Naive thymus-derived CD8-positive, alpha-beta T cell (primary cell): ENCODE measurements at places on chromosomes 2 and 18.
A peak's percentile ranks its signal among the peaks of the same experiment; 100 is the strongest.

- DNase-seq, result no peak
These were observed 53.7 kb downstream of the SGPP2 start for GRCh38 chr2:222477962-222478608.

DNA sequence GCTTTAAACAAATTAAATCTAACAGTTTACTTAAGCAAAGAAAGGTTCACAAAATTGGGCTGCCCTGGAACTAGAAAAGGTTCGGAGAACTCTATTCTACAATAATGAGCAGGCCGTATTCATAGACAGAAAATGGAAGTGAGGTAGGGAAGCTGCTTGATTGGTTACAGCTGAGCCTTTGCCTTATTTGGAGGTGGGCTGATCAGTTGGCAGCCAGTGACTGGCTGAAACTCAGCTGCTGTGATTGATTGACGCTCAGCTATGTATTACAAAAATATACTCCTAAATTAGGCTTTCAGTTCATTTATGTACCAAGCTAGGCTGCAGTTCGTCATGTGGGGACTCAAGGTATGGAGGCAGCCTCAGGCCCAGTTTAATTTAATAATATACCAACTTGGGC is 42.3 kb upstream of the TTR start:
- DNase-seq, result no peak

- DNase-seq, result no peak
These were observed 462.7 kb downstream of the TGIF1 start for GRCh38 chr18:3912705-3913104.

DNA sequence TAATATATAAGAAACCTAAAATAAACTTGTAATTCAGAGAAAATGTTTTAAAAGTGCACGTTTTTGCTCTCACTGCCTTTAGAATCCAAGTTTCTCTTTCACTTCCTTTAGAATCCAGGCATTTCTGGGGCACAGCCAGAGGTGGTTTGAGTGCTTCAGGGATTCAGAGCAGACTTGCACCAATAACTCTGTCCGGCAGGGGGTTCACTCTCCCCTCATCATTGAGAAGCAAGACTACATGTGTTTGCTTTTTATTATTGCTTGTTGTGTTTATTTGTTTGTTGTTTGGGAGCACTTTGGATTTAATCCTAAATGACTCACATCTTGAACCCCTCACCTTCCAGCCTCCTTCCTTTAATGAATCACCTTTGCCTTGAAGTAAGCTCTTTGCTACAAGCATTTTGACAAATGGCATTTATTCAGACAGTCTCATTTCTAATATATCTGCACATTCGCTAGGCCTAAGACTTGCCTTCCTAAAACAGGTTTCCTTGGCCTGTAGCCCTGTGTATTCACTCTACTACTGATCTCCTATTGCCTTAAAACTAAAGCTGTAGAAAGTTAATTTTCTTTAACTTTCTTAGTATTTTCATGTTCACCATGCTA is 233.5 kb upstream of the ATP5MC3 start:
- no peak for DNase-seq

DNA sequence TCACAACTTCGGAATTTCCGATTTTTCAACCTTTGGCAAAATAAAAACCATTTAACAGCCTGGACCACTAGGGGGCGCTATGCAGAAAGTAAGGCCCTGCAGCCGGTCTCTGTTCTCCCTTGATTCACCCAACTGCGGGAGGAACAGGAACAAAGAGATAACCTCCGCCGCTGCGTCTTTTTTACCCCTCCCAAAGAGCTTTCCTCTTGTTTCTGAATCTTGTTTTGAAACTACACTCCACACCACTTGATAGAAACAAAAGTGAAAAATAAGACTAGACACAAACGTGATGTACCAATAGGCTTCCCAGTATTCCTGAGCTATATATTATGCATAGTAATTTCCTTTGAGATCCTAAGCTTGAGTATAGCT is 231.2 kb downstream of the MYO3B start:
- peak; percentile 69 for DNase-seq

DNA sequence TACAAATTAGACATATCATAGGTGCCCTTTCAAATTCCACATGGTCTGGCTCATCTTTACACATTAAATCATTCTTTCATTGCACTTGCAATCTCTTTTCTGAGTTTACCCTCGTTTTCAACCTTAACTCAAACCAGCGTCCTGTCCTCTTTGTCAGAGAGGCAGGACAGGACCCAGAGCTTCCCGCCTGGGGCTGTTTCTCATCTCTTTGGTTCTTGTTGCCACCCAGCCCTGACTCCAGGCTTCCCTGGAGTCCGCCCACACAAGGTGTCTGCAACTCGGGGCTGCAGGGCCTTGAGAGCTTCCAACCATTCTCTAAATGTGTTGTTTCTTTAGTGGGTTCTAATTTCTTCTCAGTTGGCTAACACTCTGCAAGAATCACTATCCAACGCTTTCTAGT is 24.4 kb downstream of the RBMS1 start:
- no peak for DNase-seq

GRCh38 chr18:48545757-48546321 is 7.0 kb downstream of the CTIF start:
- DNase-seq, result no peak

- no peak for DNase-seq
These were observed 288.5 kb downstream of the PDE11A start for GRCh38 chr2:177783835-177784744.

GRCh38 chr18:67730886-67731285 is 214.4 kb upstream of the DSEL start:
- no peak for DNase-seq

DNA sequence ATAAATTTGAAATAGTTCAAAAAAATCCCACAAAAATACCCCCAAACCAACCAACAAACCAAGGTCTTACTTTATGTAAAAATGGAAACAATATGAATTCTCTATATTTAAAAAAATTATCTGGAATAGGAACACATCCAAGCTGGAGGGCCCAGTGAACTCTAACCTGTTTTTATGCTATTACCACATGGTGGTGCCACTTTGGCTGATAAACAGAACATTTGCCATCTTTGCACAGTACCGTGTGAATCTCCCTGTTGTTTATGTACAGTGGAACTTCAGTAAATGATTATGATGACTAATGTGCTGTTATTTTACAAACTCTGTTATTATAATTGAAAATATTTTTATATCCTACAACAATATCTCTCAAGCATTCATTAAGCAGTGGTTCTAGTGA is 145.3 kb upstream of the SMAD7 start:
- DNase-seq, result no peak

DNA sequence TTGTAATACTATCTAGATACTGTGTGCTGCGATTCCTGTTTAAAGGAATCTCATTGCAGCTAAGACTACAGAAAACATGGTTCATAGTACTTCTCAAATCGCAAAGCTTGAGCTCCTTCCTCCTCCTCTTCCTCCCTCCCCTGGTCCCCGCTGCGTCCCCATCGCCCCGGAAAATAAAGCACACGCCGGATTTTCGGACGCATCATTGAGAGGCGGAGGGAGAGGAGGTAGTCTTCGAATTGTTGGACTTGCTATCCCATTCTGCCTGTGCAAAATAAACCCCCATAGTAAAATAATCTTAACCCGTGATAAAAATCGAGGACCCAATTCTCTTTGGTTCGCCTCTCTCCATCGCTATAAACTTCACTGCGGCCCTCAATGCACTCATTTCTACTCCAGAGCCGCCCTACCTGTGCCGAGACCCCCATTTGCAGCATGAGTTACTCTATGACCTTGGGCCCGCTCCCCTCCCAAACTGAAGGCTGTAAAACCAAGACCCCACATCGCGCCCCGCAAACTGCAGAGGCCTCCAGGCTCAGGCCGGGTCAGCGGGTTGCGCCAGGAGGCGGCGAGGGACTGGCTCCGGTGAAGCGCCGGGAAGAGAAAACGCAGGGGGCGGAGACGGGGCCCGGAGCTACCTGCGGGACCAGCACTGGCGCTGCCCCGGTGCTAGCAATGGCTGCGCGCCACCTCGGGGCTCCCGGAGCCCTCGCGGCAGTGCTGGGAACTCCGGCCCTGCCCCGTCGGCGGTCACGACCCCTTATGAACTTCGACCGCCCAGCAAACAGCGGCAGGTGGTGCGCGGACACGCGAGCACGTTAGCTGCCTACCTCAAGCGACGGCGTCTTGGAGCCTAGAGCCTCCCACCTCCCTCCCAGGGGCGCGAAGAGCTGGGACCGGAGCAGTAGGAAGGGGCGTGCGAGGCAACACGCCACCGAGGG is 649 bp downstream of the ESCO1 start:
- no peak for DNase-seq

- DNase-seq, result no peak
These were observed 1.2 kb downstream of the TXNL1 start for GRCh38 chr18:56637176-56637575.

- DNase-seq, result no peak
These were observed 428 bp upstream of the MAP3K20 start for GRCh38 chr2:173075056-173075780.

DNA sequence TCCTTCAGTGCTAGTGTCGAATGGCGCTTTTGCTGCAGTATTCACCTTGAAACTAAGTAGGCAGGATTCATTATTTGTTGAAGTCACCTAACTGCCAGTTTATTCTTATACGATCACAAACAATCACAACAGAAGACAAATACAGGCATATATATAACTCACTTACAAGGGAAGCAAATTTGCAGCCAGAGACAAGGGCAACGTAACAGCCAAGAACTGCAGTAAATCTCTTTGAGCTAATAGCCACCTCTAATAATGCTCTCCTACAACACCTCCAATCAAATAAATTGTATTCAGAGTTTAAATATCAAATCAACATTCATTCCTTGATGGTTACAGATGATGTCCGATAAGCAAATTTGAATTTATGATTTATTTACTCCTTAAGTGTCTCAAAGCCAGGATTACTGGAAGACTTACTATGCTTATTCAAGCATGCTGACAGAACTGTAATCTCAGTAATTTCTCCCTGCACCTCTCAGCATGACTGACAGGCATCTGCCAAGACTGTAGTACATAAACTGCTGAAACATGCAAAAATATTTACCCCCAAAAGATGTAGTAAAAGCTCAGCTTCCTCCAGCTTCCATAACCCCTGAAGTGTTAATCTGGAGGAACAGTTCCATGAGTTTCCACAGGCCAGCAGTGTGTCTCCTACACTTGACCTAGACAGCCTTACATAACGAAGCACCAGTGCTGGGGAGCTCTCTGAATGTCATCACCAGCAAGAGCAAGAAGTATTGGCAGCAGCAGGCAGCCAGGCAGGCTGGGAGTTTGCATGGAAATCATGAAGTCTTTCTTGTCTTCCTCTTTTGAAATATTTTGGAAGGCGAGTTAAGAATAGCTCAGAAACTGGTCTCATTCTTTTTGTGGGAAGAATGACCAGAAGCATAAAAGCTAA is 20.9 kb upstream of the SCN1A start:
- no peak for DNase-seq

DNA sequence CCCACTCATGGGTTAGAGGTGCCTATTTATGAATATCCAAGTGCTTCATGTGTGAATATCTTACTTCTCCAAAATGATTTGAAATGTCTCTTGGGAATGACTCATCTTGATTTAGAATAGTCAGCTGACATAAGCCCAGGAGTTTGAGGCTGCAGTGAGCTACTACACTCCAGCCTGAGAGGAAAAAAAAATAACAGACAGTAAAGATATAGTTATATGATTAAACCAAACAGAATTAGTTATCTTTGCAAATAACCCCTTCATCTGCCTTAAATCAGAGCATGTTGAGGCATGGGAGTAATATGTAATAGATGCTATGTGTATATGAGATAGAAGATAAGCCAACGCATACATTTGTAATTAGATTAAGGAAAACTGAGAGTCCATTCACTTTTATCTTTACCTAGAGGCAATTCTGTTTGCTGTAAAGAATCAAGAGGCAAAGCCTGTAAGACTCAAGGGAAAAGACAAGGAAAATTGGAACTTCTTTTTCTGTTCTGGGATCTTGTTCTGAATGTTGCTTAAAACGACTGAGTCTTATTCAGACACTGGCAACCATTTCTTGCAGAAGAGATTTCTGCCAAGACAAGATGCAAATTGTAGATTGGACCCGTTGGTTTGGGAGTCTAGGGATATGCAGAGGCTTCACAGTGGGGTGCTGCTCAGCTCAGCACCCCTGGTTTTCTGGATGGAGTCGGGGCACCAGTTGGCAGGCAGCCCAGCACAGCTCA is 104.4 kb downstream of the LIPG start:
- DNase-seq, result no peak

GRCh38 chr2:32474381-32474780 is 117.6 kb downstream of the BIRC6 start:
- DNase-seq, result no peak

- no peak for DNase-seq
These were observed 1775.1 kb upstream of the PIK3C3 start for GRCh38 chr18:40179729-40180461.

DNA sequence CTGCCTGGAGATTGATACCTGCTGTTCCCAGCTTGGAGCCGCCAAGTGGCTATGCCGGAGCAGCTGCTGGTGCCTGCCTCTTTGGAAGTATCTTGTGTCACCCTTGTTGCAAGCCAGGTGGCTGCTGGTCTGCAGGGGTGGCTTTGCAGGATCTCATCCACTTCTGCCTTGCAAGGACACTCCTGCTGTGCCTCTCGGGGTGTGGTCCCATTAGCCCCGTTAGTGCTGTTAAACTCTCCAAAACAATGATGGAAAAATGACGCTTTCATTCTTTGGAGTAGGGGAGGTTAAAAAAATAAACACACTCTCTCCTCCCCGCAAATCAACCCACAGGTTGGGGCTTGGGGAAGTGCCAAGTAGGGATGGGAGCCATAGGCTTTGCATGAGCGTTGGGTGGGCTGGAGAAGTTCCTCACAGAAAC is 352.8 kb downstream of the RNF144A start:
- DNase-seq, result no peak

DNA sequence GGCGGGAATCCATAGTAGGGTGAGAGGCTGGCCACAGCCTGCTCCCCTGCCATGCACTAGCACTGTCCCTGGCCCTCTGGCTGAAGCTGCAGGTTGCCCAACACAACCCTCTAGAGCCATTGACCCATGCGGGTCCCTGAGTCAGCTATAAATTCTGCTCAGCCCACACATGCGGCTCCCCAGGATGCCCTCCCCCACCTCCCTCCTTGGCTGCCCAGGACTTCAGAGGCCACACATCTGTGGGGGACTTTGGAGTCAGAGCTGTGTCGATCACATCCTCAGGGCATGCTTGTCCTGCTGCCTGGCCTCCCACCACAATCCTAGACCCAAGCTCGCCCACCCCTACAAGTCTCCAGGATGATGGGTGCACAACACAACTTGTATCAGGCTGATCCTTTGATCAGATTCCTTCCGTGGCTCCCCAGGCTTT is 97.0 kb downstream of the TFCP2L1 start:
- DNase-seq, result no peak

DNA sequence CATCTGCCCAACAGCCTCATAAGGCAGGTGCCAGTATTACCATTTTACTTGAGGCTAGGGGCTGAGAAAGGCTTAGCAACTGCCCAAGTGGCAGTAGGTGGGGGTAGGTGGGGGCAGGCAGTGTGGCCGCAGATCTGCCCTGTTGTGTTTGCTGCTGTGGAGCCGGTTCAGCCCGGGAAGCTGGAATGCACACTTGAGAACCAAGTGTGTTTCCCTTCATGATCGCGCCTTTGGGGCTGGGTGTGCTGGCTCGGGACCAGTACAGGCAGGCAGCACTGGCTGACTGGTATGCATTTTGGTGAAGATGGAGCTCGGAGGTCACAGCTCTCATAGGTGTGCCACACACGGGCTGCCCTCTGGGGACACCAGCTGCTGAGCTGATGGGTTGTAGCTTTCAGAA is 85.1 kb downstream of the CABLES1 start:
- no peak for DNase-seq

- no peak for DNase-seq
These were observed 299.1 kb upstream of the NXPH2 start for GRCh38 chr2:139079311-139079710.
